AG04450 (cell line): ENCODE measurements at places on chromosomes 7 and 10.

DNA sequence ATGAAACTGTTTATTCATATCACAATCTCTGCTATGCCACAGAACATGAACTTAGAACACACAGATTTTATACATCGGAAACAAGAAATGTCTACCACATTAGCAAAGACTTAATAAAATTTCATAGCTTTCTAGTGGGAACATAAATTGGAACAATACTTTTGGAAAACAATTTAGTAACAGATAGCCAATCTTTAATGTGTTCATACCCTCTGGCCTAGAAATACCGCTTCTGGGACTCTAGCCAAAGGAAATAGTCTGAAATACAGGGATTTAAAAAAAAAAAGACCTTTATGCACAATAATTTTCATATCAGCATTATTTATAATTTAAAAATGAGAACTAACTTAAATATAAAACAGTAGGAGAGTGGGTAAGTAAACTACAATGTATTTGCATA is 168.5 kb downstream of the PLXNA4 start:
- no peak for DNase-seq

GRCh38 chr7:86951895-86952294 is 107.6 kb downstream of the ELAPOR2 start:
- DNase-seq = no peak

GRCh38 chr7:81584667-81585066 is 185.2 kb downstream of the HGF start:
- DNase-seq = no peak

- no peak for DNase-seq
Observed at GRCh38 chr10:28947171-28947570, 269.9 kb downstream of the BAMBI start.

DNA sequence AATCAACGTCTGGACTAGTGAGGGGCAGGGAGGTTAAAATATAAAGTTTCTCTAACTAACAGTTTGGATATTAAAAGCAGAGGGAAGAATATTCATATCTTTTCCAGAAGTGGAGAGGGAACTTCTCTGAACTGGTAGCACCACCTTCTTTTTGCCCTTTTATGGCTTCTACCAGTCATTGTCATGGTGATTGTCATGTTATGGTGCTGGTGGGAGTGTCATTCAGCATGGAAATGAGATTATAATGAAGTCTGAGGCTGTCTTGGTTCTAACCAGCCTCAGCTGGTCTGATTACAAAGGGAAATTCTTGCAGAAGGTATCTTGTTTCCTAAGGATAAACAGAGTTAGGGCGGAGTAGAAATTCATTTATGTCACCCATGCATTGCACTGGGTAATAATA is 523.8 kb downstream of the ZWINT start:
- no peak for DNase-seq

DNA sequence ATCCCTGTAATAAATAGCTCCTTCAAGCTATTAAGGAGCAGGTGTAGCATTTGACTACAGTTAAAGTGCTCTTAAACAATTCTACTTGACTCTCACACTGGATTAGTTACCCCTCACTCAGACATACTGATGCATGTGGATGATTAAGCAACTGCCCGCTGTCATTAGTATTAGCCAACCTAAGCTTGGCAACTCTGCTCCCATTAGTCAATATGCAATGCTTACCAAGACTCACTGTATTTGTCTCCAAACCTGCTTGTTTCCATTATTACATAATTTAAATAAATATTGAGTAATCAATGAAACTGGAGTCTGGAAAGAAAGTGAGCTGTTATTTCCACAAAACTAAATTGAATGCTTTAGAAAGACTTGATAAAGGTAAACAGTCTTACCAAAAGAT is 144.0 kb upstream of the ASAH2 start:
- DNase-seq = no peak

GRCh38 chr10:1911771-1912170 is 174.4 kb upstream of the ADARB2 start:
- DNase-seq = no peak

DNA sequence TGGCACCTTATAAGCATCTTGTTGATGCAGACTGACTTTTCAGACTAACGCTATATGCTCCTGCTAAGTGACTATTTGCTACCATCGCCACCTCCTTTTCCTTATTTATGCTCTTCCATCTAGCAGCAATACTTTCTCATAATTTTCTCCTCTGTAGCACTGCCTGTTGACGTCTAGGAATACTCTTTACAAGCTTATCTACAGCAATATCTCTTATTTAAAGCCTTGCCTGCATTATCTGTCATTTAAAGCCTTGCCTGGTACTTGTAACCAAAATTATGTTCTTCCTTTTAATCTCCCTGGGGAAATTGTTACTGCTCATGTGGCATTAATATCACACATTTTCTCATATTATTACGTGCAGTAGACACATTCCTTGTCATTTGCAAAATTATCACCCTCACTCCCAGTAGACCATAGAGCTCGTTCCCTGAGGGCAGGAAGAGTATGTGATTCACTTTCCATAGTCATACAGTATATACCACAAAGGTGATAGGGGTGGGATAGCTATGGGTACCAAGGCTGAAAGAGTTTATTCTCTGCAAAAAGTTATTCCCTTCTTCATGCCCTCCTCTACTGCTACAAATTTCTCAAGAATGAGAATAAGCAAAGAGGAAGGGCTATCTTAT is 359.7 kb upstream of the PCDH15 start:
- DNase-seq = no peak

DNA sequence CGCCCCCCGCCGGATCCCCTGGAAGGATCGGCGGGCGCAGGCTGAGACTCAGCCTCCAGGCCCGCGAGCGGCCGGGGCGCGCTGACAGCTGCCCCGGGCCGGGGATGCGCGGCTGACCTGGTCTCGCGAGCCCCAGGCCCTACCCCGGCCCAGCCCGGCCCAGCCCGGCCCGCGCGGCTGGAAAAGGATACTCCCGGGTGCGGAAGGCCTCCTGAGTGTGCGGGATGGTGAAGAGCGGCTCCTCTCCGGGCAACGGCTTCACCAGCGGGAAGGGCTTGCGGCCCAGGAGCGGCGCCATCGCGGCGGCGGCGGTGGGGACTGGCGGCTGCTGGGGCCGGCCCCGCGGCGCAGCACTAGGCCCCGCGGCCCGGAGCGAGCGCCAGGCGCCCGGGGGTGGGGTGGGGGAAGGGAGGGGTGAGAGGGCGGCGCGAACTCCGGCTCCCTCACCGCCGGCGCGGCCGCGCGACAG is 423 bp downstream of the BAZ1B start:
- no peak for DNase-seq

- no peak for DNase-seq
Observed at GRCh38 chr10:93773705-93774104, 16.0 kb downstream of the LGI1 start.

GRCh38 chr7:16040346-16040745 is 353.9 kb upstream of the MEOX2 start:
- no peak for DNase-seq

DNA sequence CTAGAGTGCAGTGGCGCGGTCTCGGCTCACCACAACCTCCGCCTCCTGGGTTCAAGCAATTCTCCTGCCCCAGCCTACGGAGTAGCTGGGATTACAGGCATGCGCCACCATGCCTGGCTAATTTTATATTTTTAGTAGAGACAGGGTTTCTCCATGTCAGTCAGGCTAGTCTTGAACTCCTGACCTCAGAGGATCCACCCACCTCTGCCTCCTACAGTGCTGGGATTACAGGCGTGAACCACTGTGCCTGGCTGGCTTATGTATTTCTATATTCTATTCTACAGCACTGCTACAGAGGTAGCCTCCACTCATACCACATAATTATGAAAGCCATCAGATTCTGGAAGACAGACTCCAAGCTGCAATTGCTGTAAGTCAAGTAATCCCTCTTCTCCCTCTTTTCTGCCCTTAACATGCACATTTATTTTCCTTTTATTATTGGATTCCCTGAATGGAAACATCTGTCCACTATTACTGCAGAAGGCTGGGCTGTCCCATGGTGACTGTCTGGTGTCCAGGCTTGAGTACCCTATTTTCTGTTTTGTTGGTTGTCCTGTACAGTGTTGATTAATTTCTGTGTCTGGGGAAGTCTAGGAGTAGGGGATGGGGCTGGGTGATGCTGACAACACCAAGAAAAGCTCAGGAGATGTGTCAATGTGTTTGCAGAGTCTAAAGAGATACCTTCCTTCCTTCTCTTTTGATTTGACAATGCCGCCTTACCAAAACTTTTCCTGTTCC is 5.8 kb upstream of the ZNF487 start:
- DNase-seq = no peak

GRCh38 chr10:8056871-8057331 is 2.4 kb downstream of the GATA3 start:
- DNase-seq = no peak

DNA sequence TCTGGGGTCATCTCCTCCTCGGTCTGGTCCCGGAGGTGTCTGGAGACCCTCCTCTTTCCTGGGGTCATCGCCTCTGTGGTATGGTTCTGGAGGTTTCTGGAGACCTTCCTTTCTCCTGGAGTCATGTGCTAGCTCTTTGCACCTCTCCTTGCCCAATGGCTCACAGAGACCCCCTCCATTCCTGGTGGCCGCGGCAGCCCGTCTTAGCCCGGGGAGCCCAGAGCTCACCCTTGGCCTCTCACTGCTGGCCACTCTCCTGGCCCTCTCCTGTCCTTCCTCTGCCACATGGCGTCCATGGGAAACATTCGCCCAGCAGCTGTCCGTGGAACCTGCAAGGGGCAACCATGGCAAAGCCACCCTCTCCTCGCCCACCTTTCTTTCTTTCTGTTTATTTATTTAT is 20.2 kb upstream of the FOXL3 start:
- DNase-seq = no peak

DNA sequence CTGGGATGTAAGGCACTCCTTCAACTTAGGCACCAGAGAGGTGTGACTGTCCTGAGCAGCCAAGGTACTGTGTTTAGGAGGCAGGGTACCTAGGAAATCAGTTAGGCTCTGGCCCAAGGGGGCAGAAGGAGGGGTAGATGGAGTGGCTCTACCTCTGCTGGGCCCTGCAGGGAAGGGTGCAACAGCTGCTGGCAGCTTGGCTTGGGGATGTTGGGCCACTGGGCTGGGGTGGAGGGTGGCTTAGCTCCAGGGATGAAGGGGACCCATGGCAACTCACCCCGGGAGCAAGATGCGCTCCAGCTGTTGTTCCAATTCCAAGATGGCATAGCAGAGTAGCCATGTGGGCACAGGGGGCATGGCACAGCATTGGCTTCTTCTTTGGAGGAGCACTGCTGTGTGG is 42.1 kb downstream of the NEURL1 start:
- DNase-seq = no peak

DNA sequence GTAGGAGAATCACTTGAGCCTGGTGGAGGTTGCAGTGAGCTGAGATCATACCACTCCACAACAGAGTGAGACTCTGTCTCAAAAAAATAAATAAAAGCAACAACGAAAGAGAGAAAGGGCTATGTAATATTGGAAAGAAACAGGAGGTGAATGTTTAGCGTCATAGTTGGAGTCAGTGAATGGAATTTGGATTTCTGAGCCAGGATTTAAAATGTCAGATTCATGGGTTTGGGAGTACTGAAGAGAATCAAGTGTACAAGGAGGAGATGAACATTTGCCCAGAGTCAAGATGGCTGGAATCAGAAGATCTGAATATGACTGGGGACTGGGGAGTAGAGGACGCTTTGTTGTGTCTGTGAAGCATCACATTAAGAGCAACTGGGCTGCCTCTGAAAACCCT is 366.4 kb downstream of the GALNT17 start:
- DNase-seq = no peak

- no peak for DNase-seq
Observed at GRCh38 chr7:84524714-84525694, 330.4 kb upstream of the SEMA3A start.

DNA sequence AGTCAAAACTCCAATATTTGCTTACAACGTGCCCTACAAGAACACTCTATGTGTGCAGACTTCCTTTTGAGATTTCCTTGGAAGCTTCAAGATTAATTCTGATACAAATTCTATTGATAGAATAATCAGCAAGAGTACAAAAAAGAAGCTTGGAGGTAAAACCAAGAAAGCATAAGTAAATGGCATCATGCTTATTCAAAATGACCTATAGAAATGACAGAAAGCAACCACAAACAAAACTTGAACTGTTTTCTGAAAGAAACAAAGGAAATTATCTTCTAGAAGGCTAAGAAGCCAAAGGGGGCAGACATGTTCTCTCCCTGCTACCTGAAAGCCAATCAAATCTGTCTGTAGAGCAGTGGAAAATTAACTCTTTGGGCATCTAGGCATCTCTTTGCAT is 73.0 kb downstream of the CTNNA3 start:
- DNase-seq = no peak

DNA sequence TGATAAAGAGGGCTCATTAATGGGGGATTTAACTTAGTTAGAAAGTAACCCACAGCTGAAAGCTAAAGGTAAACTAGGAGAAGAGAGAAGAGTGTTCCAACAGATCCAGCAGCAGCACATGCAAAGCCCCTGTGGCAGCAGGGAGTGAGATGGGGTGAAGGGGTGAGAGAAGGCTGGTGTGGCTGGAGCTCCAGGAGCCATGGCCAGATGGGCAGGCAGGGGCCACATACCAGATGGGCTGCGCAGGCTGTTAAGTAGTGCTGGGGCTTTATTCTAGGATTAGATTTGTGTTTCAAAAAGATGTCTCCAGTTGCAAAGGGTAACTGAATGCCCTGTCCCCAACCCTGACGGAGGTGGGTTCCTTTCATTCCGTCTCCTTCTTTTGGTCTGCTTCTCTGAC is 33.2 kb downstream of the HIF1AN start:
- DNase-seq = no peak

- DNase-seq = peak; percentile 89
Observed at GRCh38 chr10:48523212-48523819, 81.6 kb downstream of the ARHGAP22 start.

GRCh38 chr7:50584386-50584785 is 19.2 kb upstream of the DDC start:
- DNase-seq = no peak

DNA sequence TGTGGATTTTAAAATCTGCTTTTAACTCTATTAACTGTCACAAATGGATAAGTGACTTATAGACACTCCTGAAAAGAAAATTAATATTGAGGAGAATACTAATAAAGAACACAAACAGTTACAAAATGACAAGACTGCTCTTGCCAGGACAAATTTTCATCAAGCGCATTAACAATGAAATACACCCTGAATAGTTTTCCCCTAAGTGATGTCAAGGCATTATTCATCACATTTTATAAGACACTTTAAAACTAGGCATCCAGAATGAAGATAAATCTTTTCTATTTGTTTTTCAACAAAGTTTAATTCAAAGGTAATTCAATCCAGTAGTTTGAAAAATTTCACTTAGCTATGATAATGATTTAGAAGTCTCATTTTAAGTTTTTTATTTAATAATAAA is 110.5 kb upstream of the SEC61G start:
- DNase-seq = no peak

GRCh38 chr7:85703251-85704010 is 516.6 kb upstream of the SEMA3D start:
- no peak for DNase-seq

DNA sequence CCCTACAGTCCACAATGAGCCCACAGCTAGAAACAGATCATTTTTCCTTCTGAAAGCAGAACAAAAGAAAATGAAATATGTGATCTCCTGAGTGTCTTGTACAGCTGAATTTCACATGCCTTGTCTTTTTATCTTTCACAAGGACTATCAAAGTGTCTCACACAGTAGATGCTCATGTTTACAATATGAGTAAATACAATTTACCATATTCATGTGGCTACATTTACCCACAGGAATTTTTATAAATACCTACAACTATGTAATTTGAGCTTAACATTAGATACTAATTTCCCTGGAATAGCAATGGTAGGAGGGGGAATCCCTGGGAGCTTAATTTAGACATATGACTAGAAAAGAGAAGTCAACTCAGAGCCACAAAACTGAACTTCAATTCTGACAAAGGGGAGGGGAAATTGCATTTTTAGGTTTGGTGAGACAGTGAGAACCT is 186.2 kb downstream of the MACC1 start:
- peak; percentile 11 for DNase-seq

GRCh38 chr7:116687801-116688201 is 15.8 kb downstream of the MET start:
- peak; percentile 24 for DNase-seq
